Activated CD4-positive, alpha-beta T cell treated with anti-CD3 and anti-CD28 coated beads, Interleukin-2, amount 50 U/mL, for 16 hours (primary cell): ENCODE measurements at places on chromosomes 1 and 21.

- DNase-seq = no peak
Measured at GRCh38 chr1:13617773-13618172, 34.1 kb downstream of the PDPN start.

DNA sequence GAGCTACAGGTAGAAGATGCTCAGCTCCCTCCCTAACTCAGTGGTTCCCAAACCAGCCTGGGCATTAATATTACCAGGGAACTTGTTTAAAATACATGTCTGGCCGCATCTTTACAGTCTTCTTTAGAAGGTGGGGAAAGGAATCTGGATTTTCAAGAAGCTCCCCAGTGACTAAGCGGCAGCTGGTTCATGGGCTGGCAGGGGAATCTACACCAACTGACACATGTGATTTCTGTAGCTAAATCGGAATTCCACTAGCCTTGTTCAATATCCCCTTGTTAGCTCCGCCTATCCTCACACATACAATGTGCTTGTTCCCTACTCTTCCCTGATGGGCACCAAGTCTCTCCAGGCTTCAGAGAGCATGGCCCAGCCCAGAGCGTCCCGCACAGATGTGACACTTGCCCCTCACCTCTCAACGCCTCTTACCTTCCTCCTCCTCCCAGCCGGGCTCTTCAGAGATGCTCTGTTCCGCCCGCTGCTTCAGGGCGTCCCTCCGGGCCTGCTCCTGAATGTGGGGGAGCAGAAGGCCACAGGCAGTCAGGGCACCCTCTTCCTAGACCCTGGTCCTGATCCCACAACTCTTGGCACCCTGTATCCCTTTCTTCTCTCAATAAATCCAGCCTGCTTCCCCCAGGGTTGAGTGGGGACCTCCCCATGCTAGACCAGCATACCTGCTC, 15.3 kb downstream of the TSSK3 start:
- DNase-seq = no peak

DNA sequence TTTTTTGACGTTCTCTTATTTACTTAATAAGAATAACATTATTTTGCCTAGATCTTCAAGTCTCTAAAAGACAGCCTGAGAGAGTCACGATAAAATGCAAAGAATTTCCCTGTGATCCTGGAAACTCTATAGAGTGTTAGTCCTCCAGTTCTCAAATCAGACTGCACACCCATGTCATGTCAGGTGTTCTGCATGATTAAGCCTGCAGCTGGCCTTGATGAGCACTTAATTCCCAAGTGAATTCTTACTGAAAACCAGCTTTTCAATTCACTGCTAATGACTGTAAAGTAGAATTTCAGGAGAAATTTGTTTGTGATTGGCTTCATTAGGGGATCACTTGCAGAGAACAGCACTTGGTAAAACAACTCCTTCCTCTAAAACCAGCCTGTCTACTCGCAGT, 41.9 kb downstream of the CHML start:
- no peak for DNase-seq

- no peak for DNase-seq
Measured at GRCh38 chr1:169468982-169469381, 16.8 kb downstream of the SLC19A2 start.

DNA sequence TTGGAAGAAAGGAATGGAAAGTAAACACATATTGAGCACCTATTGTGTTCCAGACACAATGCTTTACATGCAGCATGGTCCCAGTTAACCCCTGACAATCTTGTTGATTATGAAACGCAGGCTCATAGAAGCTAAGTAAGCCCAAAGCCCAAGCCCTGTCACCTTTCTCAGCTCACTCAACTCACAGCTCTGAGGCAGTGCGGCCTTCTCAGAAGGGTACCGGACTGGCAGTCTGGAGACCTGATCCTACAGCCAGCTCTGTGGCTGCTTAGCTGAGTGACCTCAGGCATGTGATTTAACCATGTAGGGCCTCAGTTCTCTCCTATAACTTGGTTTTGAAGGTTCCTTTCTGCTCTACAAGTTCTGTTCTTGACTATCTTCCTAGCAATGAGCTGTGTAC, 464 bp upstream of the RNASEL start:
- no peak for DNase-seq

GRCh38 chr1:212794561-212795014, 2.9 kb downstream of the TATDN3 start:
- peak; percentile 18 for DNase-seq

DNA sequence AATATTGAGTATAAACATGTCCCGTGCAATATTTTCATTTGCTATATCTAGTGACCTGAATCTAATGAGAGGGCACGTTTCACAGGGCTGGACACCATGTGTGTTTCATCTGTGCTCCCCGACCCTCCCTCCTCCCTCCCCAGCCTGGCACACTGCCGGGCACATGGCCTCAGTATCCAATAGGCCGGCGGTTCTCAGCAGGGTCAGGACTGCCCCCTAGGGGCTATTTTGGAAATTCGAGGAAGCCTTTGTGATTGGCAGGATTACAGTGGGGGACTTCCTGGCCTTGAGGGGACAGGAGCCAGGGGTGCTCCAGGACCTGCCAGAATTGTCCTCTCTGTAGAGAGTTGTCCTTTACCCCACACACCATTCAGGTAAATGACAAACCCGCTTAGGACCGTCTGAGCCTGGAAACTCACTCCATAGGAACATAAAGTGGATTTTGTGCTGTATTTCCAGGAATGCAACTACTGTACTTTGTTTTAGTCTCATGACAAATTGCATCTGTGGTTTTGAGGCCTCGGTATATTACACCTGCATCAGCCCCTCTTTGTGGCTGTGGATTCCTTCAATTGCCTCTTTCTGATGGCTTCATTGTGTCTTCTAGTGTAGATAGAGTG, 109.5 kb upstream of the SIM2 start:
- DNase-seq = peak; percentile 48

DNA sequence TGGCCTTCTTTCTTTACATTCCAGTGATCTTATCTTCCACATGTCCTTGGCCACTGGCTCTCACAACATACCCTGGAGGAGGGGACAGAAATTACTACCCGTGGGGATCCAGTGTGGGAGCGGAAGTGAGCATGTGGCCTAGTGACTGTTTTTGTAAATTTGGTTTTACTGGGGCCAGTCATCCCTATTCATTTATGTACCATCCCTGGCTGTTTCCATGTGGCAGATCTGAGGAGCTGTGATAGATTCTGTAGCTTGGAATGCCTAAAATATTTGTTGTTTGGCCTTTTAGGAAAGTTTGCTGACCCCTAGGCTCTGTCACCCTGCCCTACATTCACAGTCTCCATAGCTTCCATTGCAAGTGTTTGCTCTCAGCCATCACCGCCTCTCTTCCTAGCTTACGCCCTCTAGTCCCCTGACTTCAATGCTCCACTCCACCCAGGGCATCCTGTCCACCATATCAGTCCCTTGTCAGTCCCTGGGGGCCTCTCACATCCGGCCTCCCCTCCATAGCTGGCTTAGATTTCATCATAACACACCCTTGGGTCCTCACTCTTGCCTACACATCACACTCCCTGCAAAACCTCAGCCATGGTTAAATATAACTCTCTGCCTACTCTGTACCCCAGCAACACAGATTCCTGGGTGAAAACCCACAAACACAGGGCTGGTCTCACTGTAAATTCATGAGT, 25.8 kb downstream of the DHCR24 start:
- DNase-seq = no peak
